ENCODE measurements at places on chromosomes 11 and 22. TPM values are rescaled to one million over a fixed set of nuclear protein-coding genes. Genes with fewer than 3 reads are reported as not detected.

DNA sequence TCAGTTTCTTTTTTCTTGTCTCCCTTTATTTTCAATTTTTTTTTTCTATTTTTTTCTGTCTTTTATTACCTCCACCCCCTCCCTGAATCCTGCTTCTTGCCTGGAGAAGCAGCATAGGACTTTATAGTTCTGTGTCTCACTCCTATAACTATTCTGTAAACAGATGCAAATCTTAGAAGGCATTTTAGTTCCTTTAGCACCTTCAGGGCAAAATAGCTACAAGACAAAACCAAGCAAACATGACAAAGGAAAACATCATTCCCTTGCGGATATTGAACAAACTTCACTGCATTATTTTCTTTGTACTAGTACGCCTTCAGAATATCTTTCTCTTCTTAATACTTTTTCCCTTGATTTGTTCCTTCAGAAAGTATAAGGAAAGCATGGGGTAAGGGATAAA lies 446.2 kb upstream of the CHORDC1 start:
- no peak for DNase-seq

DNA sequence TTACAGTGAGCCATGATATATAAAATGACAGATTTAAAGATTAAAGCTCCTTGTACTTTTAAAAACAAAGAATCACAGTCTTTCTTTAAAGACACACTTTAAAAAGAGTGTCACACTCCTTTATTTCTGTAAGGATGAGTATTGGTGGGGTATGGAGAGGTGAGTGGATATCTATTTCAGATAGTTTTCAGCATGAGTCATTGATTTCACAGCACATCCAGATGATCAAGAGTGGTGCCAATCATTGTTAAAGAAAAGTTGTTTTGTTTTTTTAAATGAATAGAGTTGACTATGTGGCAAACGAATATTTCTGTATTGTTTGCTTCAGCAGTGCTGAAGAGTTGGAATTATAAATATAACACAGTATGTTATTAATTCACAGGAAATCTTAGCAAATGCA lies 52.5 kb downstream of the FAR1 start:
- DNase-seq = no peak

OVCH2 gene
- total RNA-seq = not detected

DNA sequence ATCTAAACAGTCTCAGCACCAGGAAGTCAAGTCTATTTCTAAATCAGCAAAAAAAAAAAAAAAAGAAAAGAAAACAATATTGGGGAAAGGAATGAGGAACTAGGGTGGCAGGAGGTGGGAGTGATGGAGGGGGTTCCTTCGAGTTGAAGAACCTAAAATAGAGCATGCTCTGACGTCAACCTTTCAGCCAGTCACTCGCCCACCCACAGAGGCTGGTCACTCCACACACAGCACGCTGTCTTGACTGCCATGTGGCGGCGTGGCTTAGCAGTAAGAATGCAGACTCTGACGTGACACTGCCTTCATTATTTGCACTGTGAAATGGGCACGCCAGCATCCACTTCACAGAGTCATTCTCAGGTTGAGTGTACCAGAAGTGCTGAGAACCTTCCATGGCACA lies 48.3 kb downstream of the LARGE1 start:
- DNase-seq = no peak

ARHGEF17 gene
- 43.3 TPM for total RNA-seq

DNA sequence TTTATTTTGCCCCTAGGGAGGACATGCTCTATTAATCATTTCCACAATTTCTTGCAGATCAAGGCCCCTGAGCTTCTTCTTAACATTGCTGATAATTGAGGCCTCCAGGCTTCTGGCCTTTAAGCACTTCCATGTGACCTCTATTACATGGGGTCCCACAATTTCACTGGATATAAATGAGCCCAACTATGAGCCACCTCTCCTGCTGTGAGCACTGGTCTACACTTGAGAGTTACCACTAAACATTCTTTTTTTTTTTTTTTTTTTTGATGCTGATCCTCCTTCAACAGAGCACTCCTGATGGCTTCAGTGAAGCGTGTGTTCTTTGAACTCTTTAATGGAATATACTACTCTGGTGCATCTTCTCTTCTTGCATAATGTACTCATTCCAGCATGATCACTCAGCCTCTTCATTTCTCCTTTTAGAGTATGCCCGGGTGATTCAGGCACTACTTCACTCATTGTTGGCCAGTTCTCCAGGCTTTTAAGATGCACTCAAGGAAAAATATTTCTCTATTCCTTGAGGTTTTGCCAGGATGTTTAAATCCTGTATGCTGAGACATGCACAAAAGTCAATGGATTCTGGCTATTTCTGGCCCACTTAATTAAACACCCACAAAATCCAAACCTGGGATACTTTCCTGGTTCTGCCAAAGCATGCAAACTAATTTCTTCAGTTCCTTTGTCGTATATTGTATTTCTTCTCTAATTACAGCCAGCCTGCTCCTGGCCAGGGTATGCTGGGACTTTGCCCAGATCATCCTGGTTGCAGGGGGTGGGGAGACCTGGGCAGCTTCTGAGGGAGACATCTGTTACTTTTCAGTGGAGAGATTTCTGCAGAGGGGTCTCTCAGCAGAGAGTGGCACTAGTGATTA lies 257.8 kb upstream of the LUZP2 start:
- DNase-seq = no peak

- DNase-seq = no peak
Observed at GRCh38 chr11:100484948-100485347, 202.1 kb upstream of the ARHGAP42 start.

DNA sequence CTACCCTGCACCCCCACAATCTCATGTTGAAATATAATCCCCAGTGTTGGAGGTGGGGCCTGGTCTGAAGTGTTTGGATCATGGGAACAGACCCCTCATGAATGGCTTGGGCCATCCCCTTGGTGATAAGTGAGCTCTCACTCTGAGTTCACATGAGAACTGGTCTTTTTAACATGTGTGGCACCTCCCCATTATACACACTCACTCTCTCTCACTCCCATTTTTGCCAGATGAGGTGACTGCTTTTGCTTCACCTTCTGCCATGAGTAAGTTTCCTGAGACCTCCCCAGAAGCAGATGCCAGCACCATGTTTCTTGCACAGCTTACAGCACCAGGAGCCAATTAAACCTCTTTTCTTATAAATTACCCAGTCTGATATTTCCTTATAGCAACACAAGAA lies 32.1 kb upstream of the DRD2 start:
- no peak for DNase-seq

GRCh38 chr11:73291781-73292524 lies 16.1 kb upstream of the ARHGEF17 start:
- DNase-seq = no peak

CYB5R2 gene
- total RNA-seq = 2.6 TPM

GRCh38 chr22:20021196-20022181 lies 579 bp downstream of the TANGO2 start:
- DNase-seq = no peak

GRCh38 chr11:45455536-45455935 lies 169.4 kb upstream of the SYT13 start:
- no peak for DNase-seq

VSTM5 gene
- 2.0 TPM for total RNA-seq

HBE1 gene
- total RNA-seq = not detected

APOA5 gene
- total RNA-seq = not detected

TNNT3 gene
- total RNA-seq = not detected

- no peak for DNase-seq
Observed at GRCh38 chr11:9037046-9037780, 33.4 kb upstream of the NRIP3 start.

DNA sequence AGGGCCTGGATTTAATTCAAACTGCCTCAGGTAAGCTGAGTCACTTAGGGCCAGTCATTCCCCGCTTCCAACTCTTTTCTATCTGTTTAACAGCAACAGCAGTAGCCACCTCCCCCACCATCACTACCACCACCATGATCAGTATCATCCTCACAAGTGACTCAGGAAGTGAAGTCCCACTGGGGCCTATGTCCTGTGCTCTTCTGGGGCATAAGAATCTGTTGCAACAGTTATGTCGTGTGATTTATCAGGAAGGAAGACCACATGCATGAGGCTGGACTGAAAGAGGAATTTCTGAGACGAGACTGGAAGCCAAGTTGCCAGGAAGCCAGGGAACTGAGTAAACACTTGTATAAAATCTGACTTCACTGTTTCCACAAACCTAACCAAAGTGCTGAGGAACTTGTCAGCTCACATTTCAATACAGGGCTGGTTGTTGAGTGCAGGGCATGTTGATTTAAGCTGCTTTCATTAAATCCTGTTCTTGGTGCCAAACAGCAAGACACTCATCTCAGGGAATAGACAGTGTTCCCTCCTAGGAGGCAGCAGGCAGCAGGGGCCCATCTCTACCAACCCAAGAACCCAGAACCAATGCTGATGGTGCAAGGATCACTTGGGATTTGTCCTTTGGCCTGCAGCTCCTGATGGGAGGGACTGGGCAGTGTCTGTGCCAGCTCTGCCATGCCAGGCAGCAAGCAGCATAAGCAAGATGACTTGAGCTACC lies 226.7 kb upstream of the NARS2 start:
- no peak for DNase-seq

SMIM38 gene
- total RNA-seq = 0.32 TPM

Measured in glutamatergic neuron (in vitro differentiated cells).